ENCODE measurements at places on chromosomes 2 and 18.

- no peak for DNase-seq
Observed at GRCh38 chr2:134717286-134718022, 1.3 kb downstream of the TMEM163 start.

DNA sequence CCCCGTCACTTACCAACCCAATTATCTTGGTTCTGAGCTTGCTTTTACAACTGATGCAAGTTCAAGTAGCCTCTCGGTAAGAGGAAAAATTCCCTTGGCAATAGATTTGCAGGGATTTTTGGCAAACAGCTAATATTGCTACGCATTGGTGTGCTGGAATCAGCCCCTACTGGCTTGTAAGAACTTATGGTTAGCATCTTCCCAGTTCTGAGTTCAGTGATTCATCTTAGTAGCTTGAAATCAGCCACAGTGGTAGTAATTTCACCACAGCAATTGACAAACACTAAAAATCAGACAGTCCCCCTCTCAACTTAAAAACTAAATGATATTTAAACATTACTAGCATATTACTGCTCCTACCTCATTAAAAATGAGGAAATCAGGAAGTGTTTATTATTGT is 5.9 kb upstream of the RAX start:
- no peak for DNase-seq

- no peak for DNase-seq
Observed at GRCh38 chr2:239482778-239483712, 82.2 kb upstream of the HDAC4 start.

DNA sequence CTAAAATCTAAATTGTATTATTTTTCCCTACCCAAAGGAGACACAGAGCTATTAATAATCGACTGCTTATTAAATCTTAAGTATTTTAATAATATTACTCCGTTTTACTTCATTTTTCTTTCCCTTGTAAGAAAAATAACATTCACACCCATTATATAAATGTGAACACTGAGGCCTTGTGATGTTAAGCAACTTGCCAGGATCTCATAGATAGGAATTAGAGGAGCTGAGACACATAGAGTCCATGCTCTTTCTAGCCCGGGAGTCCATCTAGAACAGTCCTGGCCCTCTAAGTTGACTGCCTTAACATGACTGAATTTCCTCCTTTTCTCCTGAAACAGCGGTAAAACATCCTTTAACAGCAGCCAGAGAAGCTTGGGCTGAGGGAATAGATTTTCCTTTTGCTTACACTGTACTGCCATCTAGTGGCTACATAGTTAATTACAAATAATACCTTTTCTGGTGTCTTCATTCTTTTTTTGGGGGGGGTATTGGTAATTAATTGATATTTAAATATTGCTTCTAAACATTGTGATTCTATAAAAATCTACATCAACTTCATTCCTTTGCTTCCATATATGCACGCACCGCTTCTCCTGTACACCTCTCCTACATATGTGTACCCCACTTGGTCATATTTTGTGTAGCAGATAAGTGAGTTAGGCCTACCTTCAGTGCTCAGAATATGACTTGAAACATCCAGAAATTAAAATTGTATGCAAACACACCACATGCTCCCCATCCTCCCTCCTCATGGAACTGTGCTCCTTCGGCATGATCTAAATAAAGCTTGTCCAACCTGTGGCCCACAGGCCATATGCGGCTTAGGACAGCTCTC is 125.8 kb upstream of the HNMT start:
- DNase-seq, result no peak

GRCh38 chr2:38620282-38620977 is 17.7 kb upstream of the HNRNPLL start:
- no peak for DNase-seq

Measured in activated CD8-positive, alpha-beta memory T cell treated with anti-CD3 and anti-CD28 coated beads for 4 hours (primary cell).